ENCODE measurements at places on chromosomes 11 and 22. TPM values are rescaled to one million over a fixed set of nuclear protein-coding genes. Genes with fewer than 3 reads are reported as not detected.

LIPT2 gene
- 16.1 TPM for total RNA-seq

- no peak for DNase-seq
These were observed 15.0 kb upstream of the PRR5 start for GRCh38 chr22:44686873-44687600.

ART5 gene
- 0.78 TPM for total RNA-seq

- no peak for DNase-seq
These were observed 62.4 kb downstream of the MYH9 start for GRCh38 chr22:36325154-36326031.

SORL1 gene
- 9.2 TPM for total RNA-seq

DNA sequence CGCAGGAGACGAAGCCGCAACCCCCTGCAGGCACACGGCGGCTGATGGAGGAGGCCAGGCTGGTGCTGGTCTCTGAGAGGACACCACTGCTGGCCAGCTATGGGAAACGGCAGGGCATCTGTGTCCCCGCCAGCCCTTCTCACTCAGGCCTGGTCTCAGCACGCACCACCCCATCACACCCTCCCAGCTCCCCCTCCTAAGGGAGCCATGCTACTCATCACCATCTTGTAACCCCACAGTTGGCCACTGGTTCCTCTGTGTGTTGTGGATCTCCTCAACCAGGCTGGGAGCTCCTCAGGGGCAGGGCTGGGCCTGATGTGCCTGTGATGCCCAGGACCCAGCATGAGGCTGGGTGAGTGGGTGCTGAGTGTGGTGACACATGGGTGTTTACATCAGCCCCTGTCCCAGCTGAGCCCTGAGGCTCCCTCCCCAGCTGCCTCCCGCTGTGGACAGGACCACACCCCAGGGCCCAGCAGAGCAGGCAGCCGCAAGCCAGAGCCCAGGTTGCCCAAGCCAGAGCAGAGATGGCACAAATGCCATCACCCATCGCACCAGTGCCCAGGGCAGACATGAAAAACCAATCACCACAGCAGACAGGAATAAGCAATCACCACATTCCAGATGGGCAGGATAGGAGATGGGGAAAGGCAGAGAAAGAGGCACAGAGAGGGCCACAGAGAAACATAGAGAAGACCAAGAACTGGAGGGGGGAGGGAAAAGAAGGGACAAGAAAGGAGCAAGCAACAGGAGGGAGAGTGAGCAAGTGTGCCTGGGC, 8.2 kb downstream of the ARVCF start:
- no peak for DNase-seq

- no peak for DNase-seq
These were observed 125.7 kb upstream of the SNX19 start for GRCh38 chr11:131042041-131042390.

RAG1 gene
- total RNA-seq = 1.8 TPM

Data from adrenal gland (tissue), 19 donors.